ENCODE measurements at places on chromosomes 7 and 10.

- no peak for DNase-seq
These were observed 56.4 kb upstream of the CAV2 start for GRCh38 chr7:116443101-116443523.

DNA sequence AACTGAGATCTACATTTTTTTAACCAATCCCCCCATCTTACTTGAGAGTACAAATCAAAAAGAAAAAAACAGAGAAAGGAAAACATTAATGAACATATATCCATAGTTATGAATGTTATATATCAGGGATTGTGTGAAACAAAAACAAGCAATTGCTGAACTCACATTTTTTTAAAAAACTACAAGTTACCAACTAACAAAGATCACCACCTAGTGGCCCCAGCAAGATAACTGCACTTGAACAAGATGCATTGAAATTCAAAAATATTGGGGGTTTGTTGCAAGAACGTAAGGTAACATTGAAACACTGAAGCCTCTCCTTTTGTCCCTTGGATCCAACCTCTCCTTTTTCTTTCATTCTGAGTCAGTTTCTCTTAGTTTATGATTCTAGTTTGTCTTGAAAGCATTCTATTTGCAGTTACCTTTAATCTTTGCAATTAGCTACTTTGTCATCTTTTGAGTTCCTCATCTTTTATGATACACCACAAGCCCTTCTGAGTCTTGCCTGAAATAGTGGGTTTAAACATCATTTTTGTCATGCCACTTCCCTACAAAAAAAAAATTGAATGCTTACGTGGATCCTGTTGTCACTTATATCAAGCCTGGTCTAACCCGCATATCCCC, 87.3 kb upstream of the TES start:
- no peak for DNase-seq

- DNase-seq, result no peak
These were observed 105.8 kb downstream of the SEMA3A start for GRCh38 chr7:84088802-84089201.

DNA sequence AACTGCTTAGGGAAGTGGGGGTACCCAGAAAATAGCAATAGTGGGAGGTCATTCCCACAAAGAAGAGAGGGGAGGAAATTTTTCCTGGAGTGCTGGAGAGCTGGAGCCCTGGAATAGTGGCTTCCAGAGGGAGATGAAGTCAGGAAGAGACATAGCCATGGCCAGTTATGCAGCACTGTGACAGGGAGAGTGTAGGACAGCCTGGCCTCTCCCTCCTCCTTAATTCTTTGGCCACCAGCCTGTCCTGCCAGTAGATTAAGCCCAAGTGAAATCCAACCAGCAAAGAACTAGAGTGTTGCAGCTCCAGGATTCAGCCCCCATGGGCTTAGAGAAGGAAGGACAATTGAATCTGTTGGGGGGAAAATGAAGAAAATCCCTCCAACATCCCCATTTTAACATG, 130.5 kb downstream of the HDAC9 start:
- DNase-seq, result no peak

DNA sequence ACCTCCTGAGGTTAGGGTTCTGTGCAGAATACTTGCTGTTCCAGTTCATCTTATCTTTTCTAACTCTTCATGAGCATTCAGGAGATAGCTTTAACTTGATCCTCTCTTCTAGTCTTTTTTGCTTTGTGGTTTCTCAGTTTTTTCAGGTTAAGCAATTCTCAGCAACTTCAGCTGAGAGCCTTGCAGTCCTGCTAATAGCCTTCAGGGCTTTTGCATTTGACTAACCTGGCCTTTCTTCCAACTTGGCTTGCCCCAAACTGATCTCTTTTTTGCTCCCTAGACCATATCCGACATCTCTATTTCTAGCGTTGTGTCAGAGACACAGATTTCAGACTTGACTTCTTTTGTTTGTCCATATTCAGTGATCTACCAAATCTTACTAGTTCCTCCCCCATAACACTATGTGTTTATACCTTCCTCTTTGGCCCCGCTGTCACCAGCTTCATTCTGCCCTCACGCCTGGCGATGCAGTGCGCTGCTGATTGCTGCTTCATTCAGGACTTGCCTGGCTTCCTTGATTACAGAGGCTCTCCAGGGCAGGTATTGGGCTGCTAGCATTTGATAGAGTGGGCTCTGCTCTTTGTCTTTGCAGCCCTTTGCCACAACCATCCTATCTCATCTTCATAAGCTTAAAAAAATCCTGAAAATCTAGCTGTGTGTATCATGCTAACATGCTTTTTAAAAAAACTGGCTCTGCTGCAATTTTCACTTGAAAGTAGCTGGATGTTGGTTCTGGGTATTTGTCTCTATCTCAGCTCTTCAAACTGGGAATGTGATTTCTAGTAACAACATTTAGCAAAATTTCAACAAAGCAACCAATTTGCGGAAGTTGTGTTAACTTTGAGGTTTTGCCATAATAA, 9.6 kb downstream of the CUL1 start:
- no peak for DNase-seq

DNA sequence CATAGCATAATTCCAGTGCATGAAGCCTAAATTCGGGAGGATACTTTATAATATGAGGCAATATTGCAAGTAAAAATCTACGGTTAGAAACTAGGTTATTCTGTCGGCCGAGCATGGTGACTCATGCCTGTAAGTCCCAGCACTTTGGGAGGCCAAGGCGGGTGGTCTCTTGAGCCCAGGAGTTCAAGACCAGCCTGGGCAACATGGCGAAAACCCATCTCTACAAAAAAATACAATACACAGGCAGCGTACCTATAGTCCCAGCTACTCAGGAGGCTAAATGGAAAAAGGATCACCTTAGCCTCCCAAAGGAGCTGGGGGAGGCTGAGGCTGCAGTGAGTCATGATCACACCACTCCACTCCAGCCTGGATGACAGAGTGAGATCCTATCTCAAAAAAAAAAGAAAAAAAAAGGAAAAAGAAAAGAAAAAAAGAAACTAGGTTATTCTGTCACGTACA, 14.2 kb downstream of the SKAP2 start:
- DNase-seq, result no peak

GRCh38 chr7:4203626-4204512, 478.2 kb upstream of the FOXK1 start:
- no peak for DNase-seq

DNA sequence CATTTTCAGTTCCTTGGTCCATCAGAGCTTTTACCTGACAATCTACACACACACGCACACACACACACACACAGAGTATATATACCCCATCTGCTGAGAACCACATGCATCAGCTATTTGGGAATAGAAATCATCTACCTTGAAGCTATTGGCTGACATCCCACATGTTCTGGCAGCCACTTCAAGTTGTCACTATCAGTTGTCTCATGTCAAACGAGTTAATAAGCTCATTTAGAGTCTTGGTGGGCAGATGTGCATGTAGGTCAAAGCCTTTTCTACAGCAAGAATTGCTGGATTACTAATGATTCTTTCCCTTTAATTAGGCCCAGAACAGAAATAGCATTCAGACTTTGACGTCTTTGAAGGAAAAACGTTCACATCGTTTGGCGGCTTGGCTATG, 36.8 kb downstream of the COL28A1 start:
- no peak for DNase-seq

DNA sequence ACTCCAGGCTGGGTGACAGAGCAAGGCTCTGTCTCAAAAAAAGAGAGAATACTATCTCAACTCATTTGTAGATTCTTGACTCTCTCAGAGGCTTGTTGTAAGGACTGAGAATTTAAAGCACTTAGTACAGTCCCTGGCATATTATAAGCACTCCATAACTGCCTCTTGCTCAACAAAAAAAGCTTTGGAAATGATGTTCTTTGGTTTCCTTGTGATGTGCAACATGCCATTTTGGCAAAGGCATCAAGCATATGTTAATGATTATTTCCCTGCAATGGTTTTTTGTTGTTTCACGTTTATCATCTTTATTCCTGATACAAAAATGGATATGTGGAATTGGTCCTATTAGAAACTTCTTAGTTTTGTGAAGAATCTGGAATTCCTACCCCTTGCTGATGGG, 15.7 kb downstream of the NOLC1 start:
- DNase-seq, result no peak

GRCh38 chr7:42624471-42624870, 287.4 kb downstream of the C7orf25 start:
- DNase-seq, result no peak

DNA sequence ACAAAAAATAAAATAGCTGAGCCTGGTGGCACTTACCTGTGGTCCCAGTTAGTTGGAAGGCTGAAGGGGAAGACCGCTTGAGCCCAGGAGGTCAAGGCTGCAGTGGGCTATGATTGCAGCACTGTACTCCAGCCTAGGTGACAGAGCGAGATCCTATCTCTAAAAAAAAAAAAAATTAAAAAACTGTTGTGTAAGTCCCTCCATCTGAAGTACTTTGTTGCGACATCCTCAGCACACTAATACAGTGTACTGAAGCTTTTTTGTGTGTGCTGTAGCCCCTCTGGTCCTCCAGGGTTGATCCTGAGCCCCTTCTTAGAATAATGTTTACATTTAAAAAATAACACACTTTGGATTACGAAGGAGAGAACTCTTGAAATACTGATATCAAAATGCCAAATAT, 71.3 kb downstream of the PFKFB3 start:
- DNase-seq, result no peak

GRCh38 chr10:81876253-81877077, 1.5 kb downstream of the NRG3 start:
- DNase-seq, result no peak

DNA sequence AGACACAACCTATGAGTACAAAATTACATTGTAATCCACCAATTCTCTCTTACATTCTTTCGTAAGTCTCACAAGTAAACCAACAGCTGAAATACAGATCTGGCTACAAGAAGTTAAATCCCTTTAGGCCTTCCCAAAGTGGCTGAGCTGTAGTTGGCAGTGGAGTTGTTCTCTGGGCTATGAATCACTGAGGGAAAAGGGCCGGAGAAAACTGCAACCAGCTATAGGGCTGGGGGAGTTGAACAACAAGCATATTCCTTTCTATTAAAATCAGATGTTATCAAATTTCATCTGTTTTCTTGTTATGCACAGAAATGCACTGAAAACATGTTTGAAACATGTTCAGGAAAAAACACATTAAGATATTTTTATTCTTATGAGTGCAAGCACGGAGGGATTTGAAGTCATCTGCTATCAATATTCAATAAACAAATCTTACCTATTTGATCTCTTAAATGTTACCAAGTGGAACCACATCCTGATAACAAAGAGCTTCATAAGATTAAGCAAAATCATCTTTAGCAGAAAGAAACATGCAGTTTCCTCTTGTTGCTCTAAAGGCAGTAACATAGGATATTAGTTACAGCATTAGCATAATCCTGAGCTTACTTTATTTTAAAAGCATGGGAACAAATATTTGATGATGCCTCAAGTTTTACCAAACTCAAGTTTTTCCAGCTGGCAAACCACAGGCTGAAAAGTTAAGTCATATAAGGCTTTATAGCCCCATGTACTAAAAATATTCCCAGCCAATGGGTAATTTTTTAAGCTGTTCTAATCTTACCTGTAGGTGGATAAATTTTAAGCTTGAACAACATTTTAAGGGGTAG, 212.7 kb downstream of the TAX1BP1 start:
- DNase-seq, result no peak

DNA sequence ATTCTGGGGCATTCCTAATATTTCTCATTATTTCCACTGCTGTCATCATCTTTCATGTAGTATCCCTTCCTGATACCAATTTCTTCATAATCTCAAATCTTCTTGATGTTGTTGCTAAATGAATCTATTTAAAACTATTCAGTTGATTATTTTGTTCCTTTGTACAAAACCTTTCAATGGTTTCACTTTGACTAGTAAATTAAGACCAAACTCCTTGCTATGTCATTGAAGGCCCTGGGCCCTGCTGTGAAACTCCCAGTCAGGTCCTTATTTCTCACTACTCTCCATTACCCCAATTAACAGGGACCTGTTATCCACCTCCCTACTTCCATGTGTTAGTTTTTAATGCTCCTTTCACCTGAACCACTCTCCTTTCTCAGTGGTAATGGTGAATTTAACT, 97.0 kb downstream of the CTTNBP2 start:
- DNase-seq, result no peak

GRCh38 chr7:133411395-133411794, 158.5 kb downstream of the EXOC4 start:
- no peak for DNase-seq

GRCh38 chr10:13739183-13739582, 152.4 kb downstream of the PRPF18 start:
- no peak for DNase-seq

DNA sequence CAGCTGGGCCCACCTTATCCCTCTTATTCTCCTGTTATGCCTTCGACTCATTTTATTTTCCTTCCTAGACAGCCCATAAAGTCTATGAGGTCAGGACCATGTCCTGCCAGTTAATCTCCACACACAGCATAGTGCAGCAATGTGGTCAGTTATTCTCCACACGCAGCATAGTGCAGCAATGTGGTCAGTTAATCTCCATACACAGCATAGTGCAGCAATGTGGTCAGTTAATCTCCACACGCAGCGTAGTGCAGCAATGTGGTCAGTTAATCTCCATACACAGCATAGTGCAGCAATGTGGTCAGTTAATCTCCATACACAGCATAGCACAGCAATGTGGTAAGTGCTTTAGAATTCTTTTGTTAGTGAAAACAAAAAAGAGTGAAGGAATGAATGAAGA, 77.8 kb downstream of the TEX36 start:
- no peak for DNase-seq

GRCh38 chr7:132075515-132075914, 500.8 kb downstream of the PLXNA4 start:
- DNase-seq, result no peak

DNA sequence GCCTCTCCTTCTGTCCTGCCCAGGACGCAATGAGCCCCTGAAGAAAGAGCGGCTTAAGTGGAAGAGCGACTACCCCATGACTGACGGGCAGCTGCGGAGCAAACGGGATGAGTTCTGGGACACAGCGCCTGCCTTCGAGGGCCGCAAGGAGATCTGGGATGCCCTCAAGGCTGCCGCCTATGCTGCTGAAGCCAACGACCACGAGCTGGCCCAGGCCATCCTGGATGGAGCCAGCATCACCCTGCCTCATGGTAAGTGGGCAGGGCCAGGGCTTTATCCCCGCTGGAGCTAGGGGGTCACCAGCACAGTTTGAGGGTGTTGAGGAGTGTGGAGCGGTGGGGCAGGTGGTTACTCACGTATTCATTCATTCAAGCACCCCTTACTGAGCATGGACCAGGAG, 4.7 kb upstream of the ANKRD2 start:
- no peak for DNase-seq

DNA sequence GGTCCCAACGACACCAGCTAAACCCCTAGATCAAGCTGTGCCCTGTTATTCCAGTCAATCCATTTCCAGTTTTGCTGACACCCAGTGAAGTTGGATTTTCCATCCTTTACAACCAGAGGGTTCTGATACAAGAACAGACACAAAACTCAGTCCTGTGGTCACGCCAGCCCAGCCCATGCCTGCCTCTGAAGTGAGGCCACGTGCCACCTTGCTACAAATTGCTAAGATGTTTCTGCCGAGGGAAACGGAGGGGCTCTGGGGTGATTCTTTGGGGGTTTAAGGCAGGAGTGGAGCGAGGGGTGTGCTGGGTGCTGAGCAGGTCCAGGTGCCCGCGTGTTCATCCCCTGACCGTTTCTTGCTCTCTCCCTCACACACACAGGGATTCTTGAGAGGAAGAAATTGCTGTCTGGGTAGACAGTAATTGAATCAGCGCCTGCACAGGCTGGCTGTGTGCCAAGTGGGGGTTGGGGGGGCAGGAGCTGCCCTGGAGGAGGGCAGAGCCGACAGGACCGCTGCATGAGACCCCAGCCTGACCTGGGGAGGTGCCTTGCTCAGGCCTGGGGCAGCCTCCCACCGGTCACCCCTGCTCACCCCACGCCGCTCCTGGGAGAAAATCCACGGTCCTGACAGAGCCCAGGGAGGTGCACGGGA, 38.1 kb downstream of the ADAP1 start:
- DNase-seq, result no peak

GRCh38 chr7:52940481-52940880, 95.0 kb upstream of the POM121L12 start:
- no peak for DNase-seq
